ENCODE measurements at places on chromosomes 4 and X.

DNA sequence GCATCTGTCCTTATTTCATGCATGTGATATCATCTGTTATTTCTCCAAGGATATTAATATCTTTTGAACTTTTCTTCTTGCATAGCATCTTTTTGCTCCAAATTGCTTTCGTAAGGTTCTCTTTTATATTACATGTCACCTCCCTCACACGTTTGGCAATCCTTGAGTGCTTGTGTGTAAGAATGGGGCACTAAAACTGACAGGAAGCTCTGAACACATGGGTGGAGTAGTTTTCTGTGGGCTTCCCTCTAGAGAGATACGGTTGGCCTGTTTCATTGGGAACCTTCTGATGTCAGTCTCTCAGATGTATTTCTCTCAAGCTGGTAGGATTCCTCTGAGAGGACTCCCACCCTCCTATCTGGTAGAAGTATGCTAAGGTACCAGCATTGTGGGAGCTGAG is 223.0 kb downstream of the MID1 start:
- no peak for DNase-seq

- DNase-seq: no peak
Measured at GRCh38 chr4:53019485-53020382, 157.6 kb downstream of the RASL11B start.

DNA sequence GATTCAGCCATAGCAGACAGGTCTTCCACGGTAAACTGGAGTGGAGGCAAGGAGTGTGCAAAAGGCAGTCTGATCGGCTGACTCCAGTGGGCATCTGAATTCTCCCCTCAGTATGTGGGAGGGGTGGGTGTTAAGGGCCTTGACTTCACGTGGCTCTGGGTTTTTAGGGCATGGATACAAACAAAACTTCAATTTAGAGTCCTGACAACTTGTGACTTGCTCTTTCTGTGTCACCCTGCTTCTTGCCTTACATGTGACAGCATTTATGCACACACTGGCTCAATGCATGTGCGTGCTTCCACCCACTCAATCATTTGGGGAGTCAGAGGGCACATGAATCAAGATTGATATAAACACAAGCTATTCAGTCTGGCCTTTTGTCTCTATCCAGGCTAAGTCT is 17.5 kb downstream of the PLP1 start:
- no peak for DNase-seq

DNA sequence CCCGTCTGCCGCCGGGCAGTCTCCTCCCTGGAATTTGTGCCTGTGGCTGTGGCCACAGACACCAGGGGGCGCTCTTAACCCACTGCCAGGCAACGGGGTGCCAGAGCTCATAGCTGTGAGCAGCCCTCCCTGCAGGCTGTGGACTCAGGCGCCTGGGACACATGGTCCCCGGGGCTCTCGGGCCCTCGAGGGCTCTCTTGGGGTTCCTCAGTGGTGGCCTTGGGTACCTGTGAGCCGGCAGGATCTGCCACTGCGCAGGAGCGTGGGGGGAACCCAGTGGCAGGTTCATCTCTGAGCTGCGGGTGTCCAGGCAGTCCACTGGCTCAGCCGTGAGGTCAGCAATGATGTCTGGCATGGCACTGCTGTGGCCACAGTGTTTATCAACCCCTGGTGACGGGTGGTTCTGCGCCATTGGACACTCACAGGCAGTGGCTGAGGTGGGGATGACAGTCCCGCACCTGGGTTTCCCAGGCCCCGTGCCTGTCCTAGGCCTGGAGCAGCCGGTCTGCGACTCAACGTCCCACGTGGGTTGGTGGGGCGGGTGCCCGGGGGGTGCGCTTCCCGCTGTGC is 37.2 kb downstream of the PCGF3 start:
- DNase-seq: peak; percentile 81

DNA sequence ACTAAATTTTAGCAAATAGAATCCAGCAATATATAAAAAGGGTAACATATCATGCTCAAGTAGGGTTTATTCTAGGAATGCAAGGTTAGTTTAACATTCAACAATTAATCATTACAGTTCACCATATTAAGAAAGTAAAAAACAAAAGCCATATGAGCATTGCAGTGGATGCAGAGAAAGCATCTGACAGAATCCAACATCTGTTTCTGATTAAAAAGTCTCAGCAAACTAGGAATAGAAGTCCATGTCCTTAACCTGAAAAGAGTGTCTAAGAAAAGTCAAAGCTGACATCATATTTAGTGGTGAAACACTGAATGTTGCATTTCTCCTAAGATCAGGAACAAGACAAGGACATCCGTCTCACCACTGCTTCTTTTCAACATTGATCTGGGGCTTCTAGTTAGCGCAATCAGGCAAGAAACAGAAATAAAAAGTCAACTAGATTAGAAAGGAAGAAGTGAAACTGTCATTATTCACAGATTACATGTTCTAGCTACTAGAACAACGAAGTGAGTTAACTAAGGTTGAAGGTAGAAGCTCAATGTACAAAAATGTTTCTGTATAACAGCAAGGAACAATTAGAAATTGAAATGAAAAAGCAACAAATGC is 49.3 kb downstream of the MRPL1 start:
- DNase-seq: no peak

GRCh38 chr4:180240670-180241069 is 2002.5 kb upstream of the TENM3 start:
- DNase-seq: no peak

- no peak for DNase-seq
Measured at GRCh38 chr4:42708625-42709024, 51.7 kb upstream of the ATP8A1 start.

DNA sequence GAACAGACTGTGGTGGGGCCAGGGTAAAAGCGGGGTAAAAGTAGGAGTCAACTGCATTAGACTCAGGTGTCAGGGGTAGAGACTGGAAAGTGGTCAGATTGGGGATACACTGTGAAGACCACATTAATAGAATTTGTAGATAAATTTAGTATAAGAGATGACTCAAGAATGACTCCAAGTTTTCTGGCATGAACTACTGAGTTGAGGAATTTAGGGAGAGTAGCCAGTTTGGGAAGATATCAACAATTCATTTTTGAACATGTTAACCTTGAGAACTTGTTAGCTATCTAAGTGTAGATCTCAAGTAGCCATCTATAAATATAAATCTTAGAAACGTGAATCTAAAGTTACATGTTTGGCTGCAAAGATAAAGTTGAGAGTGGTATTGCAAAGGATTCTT is 206.9 kb upstream of the HCCS start:
- no peak for DNase-seq

DNA sequence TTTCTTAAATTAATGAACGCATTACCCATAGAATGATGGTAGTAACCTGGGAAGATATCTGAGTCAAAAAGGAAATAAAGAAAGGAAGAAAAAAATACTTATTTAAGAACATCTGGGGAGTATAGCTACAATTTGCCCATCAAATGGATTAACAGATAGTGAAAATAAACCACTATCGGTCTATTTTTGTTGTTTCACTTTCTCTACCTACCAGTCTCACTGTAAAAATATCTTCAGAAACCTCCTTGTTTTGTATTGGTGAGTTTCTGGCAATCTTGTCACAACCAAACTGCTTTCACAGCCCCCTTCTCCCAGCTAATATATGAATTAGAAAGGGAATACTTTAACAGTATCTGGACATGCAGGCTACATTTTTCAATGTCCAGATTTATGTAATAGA is 783.5 kb downstream of the STPG2 start:
- DNase-seq: no peak

DNA sequence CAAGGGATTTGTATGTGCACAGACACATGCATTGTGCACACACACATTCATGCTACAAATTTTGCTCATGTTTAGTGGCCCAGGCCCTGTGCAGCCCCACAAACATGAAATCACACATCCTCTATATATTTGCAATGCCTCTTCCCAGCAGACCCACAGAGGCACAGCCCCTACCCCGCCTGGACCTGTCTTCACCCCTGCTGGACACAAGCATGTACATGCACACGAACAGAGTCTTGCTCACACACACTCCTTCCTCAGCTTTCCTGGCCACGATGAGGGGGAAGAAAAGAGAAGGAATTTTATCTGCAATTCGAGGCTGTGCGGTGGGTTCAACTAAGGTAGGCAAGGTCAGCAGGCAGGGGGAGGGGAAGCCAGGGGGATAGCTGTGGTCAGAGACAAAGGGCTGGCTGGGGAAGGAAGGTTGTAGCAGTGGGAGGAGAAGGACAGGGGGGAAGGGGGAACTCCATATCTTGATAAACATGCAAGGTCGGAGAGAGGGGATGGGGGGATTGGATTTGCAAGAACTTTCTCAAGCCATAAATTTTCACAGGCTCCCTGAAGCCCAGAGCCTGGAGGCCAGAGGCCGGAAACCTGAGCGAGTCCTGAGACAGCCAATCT is 156.4 kb downstream of the EFNB1 start:
- no peak for DNase-seq

DNA sequence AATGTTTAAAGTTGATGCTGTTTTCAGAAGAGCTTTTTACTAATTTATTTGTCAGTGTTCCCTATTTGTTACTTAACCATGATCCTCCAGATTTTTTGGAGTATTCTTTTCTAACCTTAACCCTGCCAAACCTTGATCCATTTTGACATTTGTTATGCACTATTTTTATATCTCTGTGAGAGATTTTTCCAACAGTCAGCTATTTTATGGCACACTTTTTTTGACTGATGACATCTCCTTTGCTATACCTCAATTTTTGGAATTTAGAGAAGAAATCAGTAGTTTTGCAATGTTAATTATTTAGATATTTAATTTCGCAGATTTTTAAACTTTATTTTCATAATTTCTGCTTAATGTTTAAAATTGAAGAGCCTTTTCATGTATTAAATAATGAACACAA is 66.0 kb downstream of the CPEB2 start:
- no peak for DNase-seq

DNA sequence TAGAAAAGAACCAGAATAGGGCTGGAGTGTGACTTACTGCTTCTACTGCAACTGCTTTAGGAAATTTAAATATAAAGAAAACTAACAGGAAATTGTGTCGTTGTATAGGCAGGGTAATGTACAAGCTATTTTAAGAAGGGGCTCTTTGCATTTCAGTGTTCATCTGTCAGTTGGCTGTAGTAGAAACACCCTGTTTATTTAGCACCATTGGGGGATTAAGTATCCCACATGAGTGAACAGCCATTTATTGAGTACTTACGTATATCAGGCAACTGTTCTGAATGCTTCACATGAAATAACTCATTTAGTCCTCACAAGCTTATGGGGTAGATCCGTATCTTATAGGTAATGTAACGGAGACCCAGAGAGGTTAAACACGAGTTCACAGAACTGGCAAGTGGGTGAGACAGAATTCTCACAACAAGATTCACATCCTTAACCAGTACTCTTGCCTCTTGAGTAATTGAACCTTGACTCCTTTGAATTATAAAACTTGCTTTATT is 23.9 kb downstream of the STIM2 start:
- DNase-seq: no peak

GRCh38 chr4:107893171-107894137 is 37.9 kb upstream of the CYP2U1 start:
- no peak for DNase-seq

DNA sequence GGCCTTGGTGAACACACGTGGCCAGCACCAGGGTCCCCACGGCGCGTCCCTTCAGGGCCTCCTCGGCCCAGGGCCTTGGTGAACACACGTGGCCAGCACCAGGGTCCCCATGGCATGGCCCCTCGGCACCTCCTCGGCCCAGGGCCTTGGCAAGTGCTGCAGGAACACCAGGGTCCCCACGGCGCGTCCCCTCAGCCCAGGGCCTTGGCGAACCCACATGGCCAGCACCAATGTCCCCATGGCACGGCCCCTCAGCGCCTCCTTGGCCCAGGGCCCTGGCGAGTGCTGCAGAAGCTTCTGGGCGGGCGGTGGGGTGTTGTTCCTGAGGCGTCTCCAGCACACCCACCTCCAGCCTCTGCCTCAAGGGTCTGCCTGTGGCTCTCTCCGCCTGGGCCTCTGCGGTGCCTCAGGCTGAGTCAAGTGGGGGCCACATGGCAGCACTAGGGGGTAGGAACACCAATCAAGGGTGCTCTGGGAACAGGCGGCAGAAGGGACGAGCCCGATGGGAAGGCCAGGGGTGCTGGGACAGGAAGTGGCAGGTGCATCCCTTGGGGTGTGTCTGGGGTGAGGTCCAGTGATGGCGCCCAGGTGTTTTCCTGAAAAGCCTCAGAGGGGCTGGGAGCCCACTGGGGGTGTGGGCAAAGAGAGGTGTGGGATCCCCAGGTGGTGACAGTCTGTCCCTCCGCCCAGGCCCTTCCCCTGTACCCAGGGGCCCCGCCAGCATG is 41.8 kb upstream of the CPLX1 start:
- no peak for DNase-seq

DNA sequence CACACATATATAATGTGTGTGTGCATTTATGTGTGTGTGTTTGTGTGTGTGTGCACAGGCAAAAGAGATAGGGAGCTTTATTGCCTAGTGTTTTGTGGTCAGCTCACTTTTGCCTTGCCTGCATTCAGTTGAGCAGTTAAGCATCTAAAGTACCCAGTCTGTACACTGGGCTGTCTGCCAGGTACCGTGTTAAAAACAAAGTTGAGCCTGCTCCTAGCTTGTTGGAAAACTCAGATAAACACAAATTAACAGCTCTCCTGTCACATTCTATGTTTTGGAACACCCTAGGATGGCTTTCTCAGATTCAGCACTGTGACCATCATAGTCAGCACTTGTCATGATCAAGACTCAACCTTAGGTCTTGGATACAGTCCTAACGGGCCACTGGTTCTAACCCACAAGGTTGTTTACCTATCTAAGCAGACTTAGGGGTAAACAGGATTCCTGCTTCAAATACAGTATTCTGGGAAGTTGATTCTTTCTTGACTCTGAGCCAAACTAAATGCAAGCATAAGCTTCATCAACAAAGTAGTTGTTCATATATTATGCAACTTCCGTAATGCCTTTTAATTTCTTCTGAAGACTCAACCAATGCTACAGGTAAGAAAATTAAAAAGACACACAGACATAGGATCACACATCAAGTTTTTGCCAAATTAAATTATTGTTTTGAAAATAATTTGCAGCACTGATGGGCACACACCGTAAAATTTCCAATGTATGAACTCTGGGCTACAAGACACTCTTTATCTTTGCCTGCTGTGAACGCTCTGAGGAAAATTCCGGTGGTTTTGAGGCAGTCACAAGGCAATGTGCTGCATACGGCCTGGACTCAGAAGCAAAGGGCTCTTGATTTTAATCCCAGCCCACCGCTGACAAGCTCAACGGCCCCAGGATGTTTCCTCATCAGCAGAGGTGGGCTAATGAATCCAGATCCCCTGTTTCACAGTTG is 11.3 kb upstream of the CD99 start:
- no peak for DNase-seq

Data from activated naive CD4-positive, alpha-beta T cell treated with Interleukin-2 at 50 U/mL for 16 hours (primary cell).